IMR-90 (cell line): ENCODE measurements at places on chromosomes 5 and 9.
A peak's percentile ranks its signal among the peaks of the same experiment; 100 is the strongest.

DNA sequence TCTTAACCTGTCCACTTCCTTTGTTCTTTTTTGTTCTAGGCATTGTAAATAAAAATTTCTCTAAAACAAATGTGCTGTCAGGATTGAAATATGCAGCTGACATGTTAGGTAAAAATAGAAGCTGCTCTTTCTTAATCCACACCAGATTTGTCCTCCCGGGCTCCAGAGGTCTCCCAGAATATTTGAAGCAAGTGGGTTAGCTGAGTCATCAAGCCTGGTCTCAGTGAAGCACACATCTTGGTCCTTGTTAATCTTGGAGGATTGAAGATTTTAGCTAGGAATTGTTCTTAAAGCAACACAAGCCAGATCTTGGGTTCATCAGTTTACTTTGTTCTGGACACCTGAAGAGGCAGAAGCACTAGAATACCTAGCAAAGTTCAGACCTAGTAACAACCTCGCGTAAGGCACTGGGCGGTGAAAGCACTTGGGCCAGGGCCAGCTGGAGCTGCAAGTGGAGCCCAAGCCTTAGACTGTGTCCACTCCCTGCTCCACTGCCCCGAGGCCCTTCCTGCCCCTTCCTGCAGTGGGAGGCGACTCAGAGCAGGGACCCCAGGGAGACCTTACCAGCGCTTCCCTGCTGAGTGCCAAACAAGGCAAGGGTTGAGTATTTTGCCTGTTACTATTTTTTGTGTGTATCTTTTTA is 36.5 kb downstream of the HABP4 start:
- peaks cover 24% of the 10 kb centered on the region for H3K36me3 ChIP-seq
- H3K4me3 ChIP-seq, result no peak overlapping the region
- H3K27ac ChIP-seq, result no peak overlapping the region
- peaks cover 13% of the 10 kb centered on the region for H3K4me1 ChIP-seq
- DNase-seq, result peak; percentile 82

- no peak for DNase-seq
- H3K27me3 ChIP-seq, result no peaks in the 10 kb centered on the region
- no peak overlapping the region for H3K4me3 ChIP-seq
- no peaks in the 10 kb centered on the region for H3K36me3 ChIP-seq
Measured at GRCh38 chr9:127295005-127295404, 30.4 kb downstream of the GARNL3 start.

- no peak for DNase-seq
- H3K4me1 ChIP-seq, result peaks cover 18% of the 10 kb centered on the region
- no peaks in the 10 kb centered on the region for H3K27me3 ChIP-seq
- H3K4me3 ChIP-seq, result no peak overlapping the region
- no peak overlapping the region for H3K27ac ChIP-seq
Measured at GRCh38 chr5:37742111-37742510, 97.7 kb downstream of the GDNF start.

DNA sequence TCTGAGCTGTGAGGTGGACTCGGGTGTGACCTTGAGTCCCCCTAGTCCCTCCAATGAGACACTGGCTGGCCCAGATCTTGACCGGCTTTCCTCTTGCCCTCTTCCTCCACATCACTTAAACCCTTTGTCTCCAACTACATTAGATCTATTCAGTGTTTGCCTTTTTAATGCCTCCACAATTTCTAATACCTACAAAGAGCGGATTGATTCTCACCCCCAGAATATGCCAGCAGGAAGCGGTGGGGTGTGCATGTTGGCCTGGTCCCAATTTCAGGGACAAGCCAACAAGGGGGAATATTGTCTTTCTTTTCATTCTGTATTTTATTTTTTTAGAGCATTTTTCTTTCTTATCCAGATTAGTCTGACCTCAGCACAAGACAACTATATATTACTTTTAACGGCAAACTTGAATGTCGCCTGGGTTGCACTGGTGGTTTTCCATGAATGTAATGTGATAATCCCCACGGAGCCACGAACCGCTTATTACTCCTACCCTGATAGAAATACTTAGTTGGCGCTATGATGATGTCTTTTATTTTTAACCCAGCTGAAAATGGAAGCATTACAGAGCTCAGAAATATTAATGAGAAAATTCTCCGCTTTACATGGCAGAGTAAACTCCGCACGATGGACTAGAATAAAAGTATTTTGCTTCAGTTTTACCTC is 68.5 kb upstream of the MYO10 start:
- no peaks in the 10 kb centered on the region for H3K27me3 ChIP-seq
- no peak overlapping the region for H3K4me3 ChIP-seq
- no peaks in the 10 kb centered on the region for H3K36me3 ChIP-seq
- no peak for DNase-seq
- no peak overlapping the region for H3K27ac ChIP-seq

- peak; percentile 47 for DNase-seq
- no peaks in the 10 kb centered on the region for H3K27me3 ChIP-seq
- H3K4me3 ChIP-seq, result peak overlapping the region; percentile 21; the same call in 1 of the 2 replicates
- H3K4me1 ChIP-seq, result no peaks in the 10 kb centered on the region
- 0 out of 2 replicates have a peak overlapping the region, but pooled peaks have one; percentile 21 for H3K27ac ChIP-seq
Measured at GRCh38 chr9:123175854-123176629, 92.3 kb downstream of the STRBP start.

GRCh38 chr5:65355301-65355700 is 126.4 kb downstream of the ADAMTS6 start:
- H3K27ac ChIP-seq, result no peak overlapping the region
- H3K4me1 ChIP-seq, result no peaks in the 10 kb centered on the region
- peak; percentile 4 for DNase-seq
- H3K27me3 ChIP-seq, result no peaks in the 10 kb centered on the region

GRCh38 chr5:159697530-159697929 is 218.8 kb upstream of the ADRA1B start:
- DNase-seq, result no peak
- H3K4me1 ChIP-seq, result no peaks in the 10 kb centered on the region
- H3K27me3 ChIP-seq, result peaks cover 4% of the 10 kb centered on the region
- H3K4me3 ChIP-seq, result no peak overlapping the region
- H3K36me3 ChIP-seq, result no peaks in the 10 kb centered on the region
